RKO (cell line): ENCODE measurements at places on chromosomes 7 and 10.

- peak; percentile 73 for DNase-seq
These were observed 27.8 kb downstream of the PPP1R3A start for GRCh38 chr7:113891031-113891350.

- peak; percentile 83 for DNase-seq
These were observed 78.3 kb upstream of the NRP1 start for GRCh38 chr10:33412653-33413361.

GRCh38 chr10:60954035-60954434, 10.1 kb upstream of the RHOBTB1 start:
- DNase-seq = no peak

- no peak for DNase-seq
These were observed 345.0 kb upstream of the PCDH15 start for GRCh38 chr10:55146032-55146431.

DNA sequence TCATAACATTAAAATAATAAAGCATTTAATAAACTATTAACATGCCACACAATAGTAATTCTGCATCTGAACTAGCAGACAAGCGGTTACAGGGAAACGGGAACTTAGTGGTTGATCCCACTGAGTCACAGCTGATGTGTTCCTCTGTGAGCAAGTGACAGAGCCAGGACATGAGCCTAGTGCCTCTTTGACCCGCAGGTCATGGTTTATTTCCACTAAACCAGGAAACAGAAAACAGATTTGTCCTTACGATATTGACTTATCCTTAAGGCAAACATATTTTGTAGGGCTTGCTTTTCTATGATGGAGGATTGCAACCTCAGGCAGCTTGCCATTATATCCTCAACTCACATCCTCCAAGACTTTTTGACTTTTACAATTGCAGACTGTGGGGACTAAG, 987.3 kb downstream of the CCSER2 start:
- no peak for DNase-seq

- no peak for DNase-seq
These were observed 10.2 kb downstream of the MXI1 start for GRCh38 chr10:110217662-110218008.

DNA sequence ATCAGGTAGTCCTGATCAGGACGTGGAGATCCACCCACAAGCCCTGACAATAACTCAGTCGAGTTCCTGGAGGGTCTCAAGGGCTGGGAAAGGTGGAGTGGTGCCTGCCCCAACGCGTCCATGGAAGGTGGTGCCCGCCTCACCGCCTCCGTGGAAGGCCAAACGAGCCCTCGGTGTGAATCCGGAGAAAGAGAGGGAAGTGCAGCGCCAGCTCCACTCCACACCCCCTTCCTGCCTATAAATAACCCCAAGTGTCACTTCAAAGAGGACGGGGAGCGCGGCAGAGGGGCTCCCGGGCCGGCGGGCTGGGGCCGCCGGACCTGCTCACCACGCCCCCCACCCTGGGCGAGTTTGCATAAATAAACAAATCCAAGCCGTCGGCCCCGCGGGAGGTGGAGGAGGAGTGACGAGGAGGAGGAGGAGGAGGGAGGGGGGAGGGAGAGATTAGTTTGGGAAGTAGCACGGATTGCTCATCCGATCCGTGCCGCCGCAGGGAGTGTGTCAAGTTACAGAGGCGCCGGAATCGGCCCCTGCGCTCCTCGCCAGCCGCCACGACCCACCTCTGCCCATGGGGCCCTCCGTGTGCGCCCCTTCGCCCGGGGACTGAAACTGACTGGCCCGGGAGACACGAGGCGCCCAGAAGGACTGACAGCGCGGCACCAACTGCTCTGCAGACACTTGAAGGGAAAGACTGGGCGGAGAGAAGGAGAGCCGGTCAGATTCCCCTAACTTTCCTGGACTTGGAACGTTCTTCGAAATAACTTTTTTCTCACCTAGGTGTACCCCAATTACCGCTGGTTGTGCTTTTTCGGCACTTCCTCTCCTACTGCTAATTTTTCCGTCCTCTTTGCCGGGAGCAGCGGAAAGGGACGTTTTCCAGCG, at the start of gene COL13A1:
TSS of gene COL13A1 (plus strand) at position 473 of the 882 bp plus-strand sequence. CDS start 518 bp downstream, outside the sequence.
- peak; percentile 83 for DNase-seq

- no peak for DNase-seq
These were observed 116.2 kb downstream of the SLC25A13 start for GRCh38 chr7:96205665-96206064.

- DNase-seq = no peak
These were observed 46.4 kb upstream of the NKX6-2 start for GRCh38 chr10:132832186-132832969.

DNA sequence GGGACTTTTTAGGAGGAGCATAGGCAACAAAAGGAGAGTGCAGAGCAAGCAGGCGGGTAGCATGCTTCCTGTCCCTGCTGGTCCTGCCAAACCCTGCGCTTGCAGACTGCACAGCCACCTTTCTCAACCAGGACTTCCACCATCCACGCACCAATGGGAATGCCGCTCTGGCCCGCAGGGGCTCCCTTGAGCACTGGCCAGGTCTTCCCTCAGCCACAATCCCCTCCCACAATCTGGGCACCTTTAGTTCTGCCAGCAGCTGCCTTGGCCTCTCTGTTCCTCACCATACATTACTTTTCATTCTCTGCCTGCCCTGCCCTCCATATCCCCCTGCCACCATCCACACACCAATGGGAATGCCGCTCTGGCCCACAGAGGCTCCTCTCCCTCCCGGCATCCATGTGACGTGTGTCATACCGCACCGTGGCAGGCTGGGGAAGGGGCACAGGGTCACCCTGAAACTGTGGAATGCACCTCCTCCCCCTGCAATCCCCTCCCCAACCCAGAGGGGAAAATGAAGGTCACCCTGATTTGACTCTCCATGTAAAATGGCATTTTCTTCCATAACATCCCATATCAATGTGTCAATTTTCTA, 97.3 kb upstream of the MACROH2A2 start:
- no peak for DNase-seq

DNA sequence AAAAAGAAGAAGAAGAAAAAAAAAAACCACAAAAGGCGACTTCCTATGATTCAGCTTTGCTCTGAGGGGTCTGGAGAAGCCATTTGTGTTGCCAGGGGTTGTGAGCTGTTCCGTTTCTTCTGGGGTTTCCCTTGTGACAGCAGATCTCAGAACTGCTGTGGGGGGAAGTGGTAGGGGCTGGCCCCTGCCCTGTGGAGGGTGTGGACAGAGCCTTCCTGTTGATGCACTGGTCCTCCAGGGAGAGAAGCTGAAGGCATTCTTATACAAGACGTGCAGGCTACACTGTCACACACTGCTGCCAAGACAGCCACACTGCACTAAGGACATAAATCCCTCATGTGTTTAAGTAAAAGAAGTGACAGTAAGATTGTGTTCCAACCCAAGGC, 17.3 kb upstream of the CSGALNACT2 start:
- DNase-seq = no peak

DNA sequence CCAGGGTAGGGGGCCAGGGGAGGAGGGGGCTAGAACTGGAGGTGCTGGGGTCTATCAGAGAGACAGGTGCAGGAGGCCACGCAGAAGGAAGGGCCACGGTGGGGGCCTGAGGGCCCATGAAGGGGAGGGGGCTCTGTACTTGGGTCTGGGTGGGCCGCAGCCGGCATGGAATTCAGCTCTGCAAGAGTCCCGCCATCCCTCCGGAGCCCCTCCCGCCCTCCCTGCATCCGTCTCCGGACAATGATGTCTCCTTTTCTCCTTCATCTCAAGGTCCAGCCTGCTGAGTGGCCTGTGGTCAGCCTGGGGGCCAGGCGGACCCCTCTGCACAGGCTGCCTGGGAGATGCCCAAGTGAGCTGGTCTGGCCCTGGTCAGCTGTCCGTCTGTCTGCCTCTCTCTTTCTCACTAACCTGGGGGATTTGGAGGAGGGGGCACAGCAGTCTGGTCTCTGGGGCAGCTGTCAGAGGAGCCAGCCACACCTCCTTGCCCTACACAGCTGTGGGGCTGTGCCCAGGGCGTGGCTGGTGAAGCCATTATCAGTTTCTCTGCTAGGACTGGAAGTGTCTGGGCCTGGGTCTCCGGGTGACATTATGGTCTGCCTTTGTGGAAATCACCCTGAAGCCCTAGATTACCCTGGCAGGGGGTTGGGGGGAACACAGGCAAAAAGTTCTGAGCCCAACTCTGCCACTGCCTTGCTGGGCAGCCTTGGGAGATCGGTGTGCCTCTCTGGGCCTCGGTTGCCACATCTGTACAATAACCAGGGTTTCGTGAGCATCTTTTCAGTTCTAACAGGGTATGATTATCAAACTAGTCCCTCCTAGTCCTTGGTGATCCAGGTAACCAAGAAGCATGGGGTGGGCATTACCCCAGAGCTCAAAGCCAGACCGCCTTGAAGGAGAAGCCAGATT, 19.0 kb upstream of the HSPB1 start:
- DNase-seq = no peak

DNA sequence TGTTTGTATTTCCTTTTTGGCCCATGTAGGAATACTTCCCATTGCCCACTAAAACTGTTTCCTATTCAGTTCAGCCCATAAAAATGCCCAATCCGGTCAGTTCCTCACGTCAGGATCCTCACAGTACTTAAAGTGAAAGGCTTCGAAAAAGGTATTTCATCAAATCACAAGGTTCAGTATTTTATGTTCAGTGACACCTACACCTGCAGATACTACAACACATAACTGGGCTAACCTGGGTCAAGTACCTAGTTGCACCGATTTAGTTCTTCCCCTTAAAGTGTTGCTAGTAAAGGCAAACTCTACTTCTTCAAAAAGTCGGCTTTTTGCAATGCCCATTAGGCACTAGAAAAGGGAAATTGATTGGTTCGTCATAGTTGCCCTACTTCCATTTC, 1.1 kb downstream of the SNX13 start:
- peak; percentile 61 for DNase-seq

GRCh38 chr10:89521368-89521767, 14.0 kb downstream of the SLC16A12 start:
- DNase-seq = no peak

DNA sequence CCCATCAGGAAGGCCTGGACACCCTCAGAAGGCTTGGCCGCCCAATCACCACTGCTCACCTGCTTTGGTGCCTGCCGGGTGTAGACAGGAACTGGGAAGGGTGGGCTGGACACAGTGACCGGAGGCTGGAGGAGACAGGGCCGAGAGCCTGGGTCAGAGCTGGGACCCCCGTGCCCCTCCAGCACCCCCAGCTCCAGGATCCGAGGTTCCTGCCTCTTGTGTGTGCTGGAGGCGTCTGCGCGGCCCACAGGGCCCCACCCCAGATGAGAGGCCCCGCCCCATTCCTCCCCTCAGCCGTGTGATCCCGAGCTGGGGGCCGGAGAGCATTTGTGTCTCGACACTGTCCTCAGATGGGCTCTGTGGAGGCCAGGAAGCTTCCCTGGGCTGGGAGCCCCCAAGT, 9.4 kb downstream of the ADAM8 start:
- no peak for DNase-seq

DNA sequence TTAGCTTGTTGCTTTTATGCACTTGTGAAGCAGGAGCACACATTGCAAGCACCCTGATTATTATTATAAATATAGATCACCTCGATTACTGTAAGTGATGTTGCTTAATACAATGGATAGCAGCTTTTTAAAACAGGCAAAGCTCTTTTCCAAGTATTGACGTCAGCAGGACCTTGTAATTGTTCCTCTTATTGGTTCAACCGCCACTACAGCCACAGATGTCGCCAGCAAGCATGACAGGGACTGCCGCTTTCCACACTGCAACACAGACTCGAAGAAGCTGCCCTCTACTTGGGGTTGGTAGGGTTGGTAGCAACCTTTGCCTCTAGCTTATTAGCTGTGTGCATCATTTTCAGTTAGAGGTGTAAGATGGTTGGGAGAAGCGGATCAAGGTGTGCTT, 167.6 kb downstream of the ZNF365 start:
- no peak for DNase-seq

- no peak for DNase-seq
These were observed 477.9 kb upstream of the ANKRD30A start for GRCh38 chr10:36647540-36647939.

- DNase-seq = no peak
These were observed 5.3 kb downstream of the ARPC1A start for GRCh38 chr7:99331002-99331401.

GRCh38 chr7:780081-780480, 52.2 kb upstream of the SUN1 start:
- DNase-seq = no peak

DNA sequence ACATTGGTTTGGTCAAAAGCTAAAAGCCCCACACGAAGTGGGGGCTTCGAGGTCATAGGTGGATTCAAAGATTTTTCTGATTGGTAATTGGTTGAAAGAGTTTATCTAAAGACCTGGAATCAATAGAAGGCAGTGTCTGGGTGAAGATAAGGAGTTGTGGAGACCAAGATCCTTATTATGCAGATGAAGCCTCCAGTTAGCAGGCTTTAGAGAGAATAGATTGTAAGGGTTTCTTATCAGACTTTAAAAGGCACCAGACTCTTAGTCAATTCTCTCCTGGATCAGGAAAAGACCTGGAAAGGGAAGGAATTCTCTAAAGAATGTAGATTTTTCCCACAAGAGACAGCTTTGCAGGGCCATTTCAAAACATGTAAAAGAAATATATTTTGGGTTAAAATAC, 260.2 kb downstream of the PHF14 start:
- no peak for DNase-seq

GRCh38 chr10:133465950-133466474, 12.3 kb downstream of the SCART1 start:
- DNase-seq = no peak
